Pancreas (tissue), 10 donors: ENCODE measurements at places on chromosomes 5 and 9. TPM values are rescaled to one million over a fixed set of nuclear protein-coding genes. Genes with fewer than 3 reads are reported as not detected.
A peak's percentile ranks its signal among the peaks of the same experiment; 100 is the strongest.

The SYNPO gene
- 68.3 TPM for total RNA-seq

The IL31RA gene
- total RNA-seq: 0.43 TPM

The GPR150 gene
- total RNA-seq: 2.9 TPM

The LCN2 gene
- 158 TPM for total RNA-seq

The SYK gene
- total RNA-seq: 13.8 TPM

The SEMA6A gene
- 20.3 TPM for total RNA-seq

The PCDHA11 gene
- 1.4 TPM for total RNA-seq

The ELAVL2 gene
- total RNA-seq: not detected

- H3K4me3 ChIP-seq: no peak overlapping the region
- no peaks in the 10 kb centered on the region for H3K27me3 ChIP-seq
- no peaks in the 10 kb centered on the region for H3K4me1 ChIP-seq
- no peaks in the 10 kb centered on the region for H3K36me3 ChIP-seq
Observed at GRCh38 chr5:153361735-153362409, 128.6 kb upstream of the GRIA1 start.

GRCh38 chr5:180865981-180866695 lies 5.1 kb upstream of the ZFP62 start:
- no peaks in the 10 kb centered on the region for H3K27me3 ChIP-seq
- no peak for DNase-seq
- H3K4me3 ChIP-seq: no peak overlapping the region
- peaks cover 9% of the 10 kb centered on the region for H3K4me1 ChIP-seq
- H3K36me3 ChIP-seq: no peaks in the 10 kb centered on the region

DNA sequence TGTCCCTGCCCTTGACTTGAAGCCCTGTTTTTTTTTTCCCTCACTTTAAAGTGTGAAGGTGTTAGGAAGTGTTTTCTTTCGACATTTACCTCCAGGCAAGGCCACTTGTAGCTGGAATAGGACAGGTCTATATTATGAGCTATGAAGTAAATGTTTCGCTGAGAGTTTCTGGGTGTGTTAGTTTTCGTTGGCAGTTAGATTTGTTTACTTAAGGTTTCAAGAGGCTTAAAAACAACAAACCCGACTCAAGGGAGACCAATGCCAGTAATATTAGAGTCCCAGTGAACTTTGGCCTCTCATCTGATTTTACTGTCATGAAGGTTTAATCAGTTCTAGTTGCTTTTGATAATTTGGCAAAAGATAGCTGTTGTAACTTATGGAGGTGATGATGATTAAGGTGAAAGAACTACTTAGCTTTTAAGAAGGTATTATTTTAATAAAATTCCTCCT lies 25.2 kb downstream of the OCLN start:
- H3K27ac ChIP-seq: peak overlapping the region; percentile 65
- DNase-seq: peak; percentile 35
- no peaks in the 10 kb centered on the region for H3K27me3 ChIP-seq
- no peak overlapping the region for H3K4me3 ChIP-seq

DNA sequence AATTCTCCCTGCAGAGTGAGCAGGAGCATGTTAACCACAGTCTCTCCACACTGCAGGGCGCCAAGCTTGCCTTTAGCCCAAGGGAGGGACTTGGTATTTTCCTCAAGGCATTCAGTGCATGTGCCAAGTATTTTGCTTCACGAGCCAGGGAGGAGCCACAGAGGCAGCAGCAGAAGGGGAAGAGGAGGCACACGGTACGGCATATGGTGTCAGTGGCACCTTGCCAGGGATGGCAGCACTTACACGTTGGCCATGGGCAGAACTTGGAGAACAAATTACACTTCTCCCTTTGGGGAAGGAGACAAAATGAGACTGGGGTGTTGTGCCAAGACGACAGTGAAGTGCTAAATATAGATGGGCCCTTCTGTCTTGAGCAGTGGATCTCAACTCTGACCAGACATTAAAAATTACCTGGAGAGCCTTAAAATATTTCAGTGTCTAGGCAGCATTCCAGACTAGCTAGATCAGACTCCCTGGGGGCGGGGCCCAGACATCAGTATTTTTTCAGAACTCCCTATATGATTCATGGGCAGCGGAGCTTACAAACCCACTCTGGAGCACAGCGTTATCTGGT lies 155.8 kb downstream of the DRD1 start:
- DNase-seq: no peak
- H3K27ac ChIP-seq: no peak overlapping the region
- H3K4me3 ChIP-seq: no peak overlapping the region
- H3K4me1 ChIP-seq: no peaks in the 10 kb centered on the region
- no peaks in the 10 kb centered on the region for H3K27me3 ChIP-seq

GRCh38 chr5:92580814-92581213 lies 1000.2 kb downstream of the NR2F1-AS1 start:
- H3K36me3 ChIP-seq: no peaks in the 10 kb centered on the region
- no peaks in the 10 kb centered on the region for H3K27me3 ChIP-seq
- H3K4me3 ChIP-seq: no peak overlapping the region
- no peaks in the 10 kb centered on the region for H3K4me1 ChIP-seq

DNA sequence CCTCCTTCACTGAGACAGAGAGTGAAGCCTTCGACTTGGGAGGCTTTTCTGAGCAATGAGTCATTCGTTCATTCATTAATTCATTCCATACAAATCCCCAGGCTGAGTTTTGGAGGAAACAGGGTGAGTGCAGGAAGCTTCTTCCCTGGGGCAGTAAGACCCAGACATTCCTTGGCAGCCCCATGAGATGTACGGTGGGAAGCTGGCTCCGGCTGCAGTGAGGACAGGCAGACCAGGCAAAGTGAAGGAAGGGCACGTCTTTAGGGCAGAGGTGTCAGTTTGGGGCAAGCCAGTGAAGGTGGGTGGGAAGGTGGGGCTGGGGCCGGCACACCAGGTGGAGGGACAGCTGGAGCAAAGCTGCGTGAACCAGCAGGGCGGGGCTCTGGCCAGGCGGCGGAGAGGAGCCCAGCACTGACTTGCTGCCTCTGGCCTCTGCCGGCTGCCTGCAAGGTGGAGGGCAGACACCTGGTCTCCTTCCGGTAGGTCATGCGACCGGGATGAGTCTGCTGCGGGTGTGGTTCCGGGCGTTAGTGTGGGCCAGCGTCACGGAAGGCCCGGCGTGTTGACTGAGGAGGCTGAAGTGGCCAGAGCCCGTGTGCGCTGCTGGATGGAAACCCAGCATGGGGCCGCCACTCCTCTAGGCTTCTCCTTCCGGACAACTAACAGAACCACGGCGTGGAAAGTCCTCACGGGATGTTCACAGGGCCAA lies 16.6 kb downstream of the OLFM1 start:
- no peaks in the 10 kb centered on the region for H3K27me3 ChIP-seq
- peaks cover 4% of the 10 kb centered on the region for H3K4me1 ChIP-seq
- no peak overlapping the region for H3K27ac ChIP-seq
- no peak for DNase-seq
- no peaks in the 10 kb centered on the region for H3K36me3 ChIP-seq

DNA sequence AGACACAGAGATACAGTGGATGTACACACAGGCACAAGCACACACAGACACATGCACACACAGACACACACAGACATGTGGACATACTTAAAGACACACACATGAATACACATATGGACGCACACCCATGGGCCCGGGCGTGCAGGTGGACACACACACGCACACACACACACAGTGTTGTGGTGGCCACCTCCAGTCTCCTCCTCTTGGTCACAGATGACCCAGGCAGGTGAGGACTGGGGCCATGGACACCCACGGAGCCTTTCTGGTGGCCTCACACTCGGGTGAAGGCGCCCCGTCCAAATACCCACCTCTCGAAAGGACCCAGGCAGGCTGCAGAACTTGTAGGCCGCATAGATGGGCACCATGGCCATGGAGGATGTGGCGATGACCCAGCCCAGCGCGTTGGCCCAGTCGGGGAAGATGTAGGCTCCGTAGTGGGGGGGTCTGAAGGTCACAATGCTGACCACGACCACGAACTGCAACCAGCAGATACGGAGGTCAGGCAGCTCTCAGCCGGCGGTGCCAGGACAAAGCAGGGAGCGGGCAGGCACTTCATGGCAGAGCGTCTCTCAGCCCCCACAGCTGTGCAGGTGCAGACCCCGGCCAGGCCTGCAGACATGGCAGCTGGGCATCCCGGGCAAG lies 42.5 kb downstream of the SLC6A3 start:
- DNase-seq: peak; percentile 33
- H3K27ac ChIP-seq: no peak overlapping the region
- H3K4me3 ChIP-seq: no peak overlapping the region
- no peaks in the 10 kb centered on the region for H3K27me3 ChIP-seq
- H3K4me1 ChIP-seq: no peaks in the 10 kb centered on the region

DNA sequence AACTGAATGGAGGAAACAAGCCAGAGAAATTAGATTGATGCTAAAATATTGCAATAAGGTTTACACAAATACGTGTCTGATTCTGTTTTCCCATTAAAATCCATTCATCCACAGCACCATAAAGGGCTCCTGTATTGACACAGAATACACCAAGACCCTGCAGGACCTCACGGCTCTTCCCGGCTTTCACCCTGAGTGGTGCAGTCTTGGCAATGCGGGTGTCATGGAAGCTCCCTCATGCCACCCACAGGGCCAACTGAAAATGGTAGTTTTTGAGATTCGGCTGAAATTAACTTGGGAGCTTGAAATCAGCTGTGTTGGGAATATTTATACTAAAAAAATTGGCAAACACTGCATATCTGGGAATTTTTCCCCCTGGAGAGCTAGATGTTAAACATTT lies 17.3 kb upstream of the EXOC3 start:
- no peaks in the 10 kb centered on the region for H3K4me1 ChIP-seq
- no peaks in the 10 kb centered on the region for H3K27me3 ChIP-seq
- H3K36me3 ChIP-seq: no peaks in the 10 kb centered on the region
- no peak for DNase-seq
- no peak overlapping the region for H3K27ac ChIP-seq

DNA sequence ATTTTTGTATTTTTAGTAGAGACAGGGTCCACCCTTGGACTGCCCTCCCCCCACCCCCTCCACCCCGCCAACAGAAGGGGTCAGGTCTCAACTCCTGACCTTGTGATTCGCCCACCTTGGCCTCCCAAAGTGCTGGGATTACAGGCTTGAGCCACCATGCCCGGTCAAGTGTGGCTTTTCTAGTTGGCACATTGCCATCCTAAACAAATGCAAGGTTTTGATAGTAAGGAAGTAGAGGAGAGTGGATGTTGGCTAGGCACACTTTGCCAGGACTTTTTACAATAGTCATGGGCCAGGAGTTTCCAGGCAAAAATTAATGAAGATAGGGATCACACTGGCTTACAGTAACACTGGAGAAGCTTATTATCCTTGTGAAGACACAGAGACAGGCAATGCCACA lies 62.4 kb downstream of the GALNT12 start:
- no peak overlapping the region for H3K4me3 ChIP-seq
- H3K36me3 ChIP-seq: no peaks in the 10 kb centered on the region
- no peak overlapping the region for H3K27ac ChIP-seq
- peaks cover 27% of the 10 kb centered on the region for H3K4me1 ChIP-seq
- DNase-seq: no peak
- H3K27me3 ChIP-seq: no peaks in the 10 kb centered on the region

DNA sequence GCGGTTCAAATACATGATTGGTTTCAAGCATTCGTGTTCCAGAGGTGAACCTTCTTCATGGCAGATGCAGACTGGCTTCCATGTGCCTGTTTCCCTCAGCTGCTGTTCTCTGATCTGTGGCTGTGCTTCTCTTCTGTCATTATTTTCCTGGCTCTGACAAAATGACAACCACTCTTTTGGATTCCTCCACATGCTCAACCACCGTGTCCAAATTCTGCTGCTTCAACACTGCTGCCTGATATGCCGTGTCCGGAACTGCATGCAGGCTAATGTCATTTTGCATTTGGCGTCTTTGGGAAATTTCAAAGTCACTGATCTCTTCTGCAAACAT lies 368.7 kb upstream of the ZNF608 start:
- no peak overlapping the region for H3K4me3 ChIP-seq
- H3K27ac ChIP-seq: no peak overlapping the region
- H3K27me3 ChIP-seq: no peaks in the 10 kb centered on the region
- no peaks in the 10 kb centered on the region for H3K4me1 ChIP-seq
- H3K36me3 ChIP-seq: no peaks in the 10 kb centered on the region

DNA sequence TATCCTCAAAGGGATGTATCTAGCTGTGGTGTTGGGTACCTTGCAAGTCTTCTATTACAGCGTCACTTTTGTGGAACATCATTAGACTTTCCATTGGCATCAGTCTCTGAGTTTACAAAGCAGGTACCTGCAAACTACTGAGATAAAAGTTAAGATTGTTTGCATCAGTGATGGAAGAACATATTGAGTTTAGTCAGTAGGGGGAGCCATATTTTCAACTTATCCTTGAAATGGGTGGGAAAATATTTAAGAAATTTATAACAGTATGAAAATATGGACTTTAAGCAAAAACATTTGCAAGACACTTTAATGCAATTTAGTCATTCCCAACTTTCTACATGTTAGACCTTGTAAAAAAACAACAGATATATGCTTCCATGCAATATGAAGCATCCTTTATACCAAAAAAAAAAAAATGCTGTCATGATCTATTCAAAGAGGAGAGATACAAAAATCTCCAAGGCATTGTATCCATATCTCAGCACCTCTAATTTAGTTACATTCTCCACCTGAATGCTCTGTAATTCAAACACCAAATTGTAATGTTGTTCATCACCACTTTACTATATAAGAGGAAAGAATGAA lies 98.6 kb upstream of the ADAMTS19 start:
- DNase-seq: no peak
- H3K4me3 ChIP-seq: no peak overlapping the region
- H3K27ac ChIP-seq: no peak overlapping the region
- H3K36me3 ChIP-seq: no peaks in the 10 kb centered on the region

- no peak overlapping the region for H3K27ac ChIP-seq
- no peaks in the 10 kb centered on the region for H3K4me1 ChIP-seq
- H3K27me3 ChIP-seq: peaks cover 5% of the 10 kb centered on the region
- no peaks in the 10 kb centered on the region for H3K36me3 ChIP-seq
- peak; percentile 35 for DNase-seq
- H3K4me3 ChIP-seq: no peak overlapping the region
Observed at GRCh38 chr5:35924950-35925722, 13.3 kb downstream of the CAPSL start.
